ENCODE measurements at places on chromosomes 3 and 15.

DNA sequence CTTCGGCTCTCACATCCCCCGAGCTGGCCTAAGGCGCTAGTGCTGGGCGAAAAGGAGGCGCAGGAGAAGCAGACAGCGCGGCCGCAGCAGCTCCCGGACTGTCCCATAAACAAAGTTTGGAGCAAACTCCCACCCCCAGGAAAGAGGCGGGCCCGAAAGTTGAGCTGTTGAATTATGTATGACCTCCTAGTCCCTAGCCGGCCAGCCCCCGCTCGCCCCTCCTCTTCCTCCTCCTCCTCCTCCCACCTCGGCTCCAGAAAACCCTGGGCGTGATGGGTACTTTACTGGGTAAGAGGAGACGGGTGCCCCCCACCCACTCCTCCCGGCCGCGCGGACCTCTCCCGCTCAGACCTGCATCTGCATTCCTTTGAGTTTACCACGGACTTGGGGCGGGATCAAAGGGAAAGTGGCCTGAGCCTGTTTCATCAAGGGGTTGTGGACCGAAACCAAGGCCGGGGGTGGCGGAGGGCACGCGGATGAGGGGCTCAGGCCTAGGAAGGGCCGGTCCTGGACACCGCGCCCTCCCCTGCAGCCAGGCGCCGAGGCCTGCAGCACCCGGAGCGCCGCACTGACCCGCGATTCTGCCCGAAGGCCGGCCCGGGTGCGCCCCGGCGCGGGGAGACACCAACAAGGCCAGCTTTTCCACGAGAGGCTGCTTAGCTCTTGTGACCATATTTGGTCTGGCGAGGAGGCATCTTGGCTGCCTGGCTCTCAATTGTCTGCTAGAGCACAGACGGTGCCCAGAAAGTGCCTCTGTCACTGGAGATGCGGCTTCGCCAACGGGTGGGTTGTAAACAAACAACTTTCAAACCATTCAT lies at the start of gene WWTR1:
TSS of gene WWTR1 (minus strand) at position 100 of the 818 bp plus-strand sequence. CDS start 719 bp downstream, outside the sequence.
- no peak for DNase-seq

DNA sequence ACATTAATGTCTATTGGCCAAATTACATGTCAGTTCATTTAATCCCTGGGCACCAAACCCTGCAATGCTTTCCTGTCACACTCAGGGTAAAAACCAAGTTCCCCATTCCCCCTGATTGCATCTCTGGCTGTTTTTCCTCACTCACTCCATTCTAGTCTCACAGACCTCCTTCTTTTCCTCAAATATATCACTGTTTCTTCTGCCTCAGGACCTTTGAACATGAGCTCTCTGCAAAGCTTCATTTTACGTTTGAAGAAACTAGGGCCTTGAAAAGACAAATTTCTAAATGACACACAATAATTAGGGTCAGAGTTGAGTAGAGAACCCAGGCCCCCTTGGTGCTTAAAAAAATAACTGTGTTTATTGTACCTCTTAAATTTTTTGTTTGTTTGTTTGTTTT lies 230.6 kb downstream of the THRB start:
- DNase-seq = no peak

DNA sequence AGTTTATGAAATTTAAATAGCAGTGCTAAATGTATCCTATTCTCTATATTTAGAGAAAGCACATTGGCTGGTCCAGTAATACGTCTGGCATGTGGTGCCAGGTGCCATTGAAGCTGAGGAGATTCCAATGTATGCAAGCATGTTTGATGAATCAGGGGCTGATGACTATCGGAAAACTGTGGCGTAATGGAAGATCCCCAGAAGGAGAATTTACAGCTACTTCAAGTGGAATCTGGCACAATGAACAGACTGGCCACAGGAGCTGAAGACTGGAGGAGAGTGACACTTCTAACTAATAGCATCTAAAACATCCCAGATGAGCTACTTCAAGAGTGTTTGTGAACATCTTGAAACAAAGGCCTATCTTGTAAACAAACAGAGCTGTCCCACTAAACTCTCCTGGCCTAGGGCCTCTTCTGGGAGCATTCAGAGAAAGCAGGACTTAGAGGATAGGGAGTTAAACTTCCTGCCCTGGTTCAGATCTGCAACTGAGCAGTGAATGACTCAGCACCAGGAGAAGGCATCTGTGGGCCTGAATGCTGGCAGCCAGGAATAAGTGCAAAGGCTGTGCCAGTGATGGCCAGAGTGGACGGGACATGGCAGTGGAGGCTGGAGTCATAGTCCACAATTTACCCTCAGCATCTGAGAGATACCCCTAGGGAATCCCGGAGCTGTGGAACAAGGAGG lies 15.2 kb upstream of the ACTC1 start:
- no peak for DNase-seq

GRCh38 chr15:91895051-91895450 lies 41.5 kb downstream of the SLCO3A1 start:
- no peak for DNase-seq

GRCh38 chr3:194779729-194780224 lies 94.1 kb downstream of the FAM43A start:
- no peak for DNase-seq

- DNase-seq = no peak
Observed at GRCh38 chr15:33200903-33201302, 6.4 kb upstream of the FMN1 start.

DNA sequence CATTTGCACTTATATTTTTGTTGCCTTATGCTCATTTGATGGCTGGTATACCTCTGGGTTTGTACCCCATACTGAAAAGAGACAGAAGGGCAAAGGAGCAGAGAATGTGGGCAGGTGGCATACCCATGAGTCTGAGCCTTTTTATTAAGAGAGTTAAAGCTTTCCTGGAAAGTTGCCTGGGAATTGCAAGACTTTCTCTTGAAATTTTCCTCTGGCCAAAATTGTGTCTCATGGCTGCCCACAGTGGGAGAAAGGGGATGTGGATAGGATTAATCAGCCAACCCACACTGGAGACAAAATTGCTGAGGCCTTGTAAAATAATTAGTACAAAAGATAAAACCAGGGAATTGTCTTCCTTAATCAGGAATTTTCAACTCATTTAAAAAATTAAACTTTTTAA lies 8.2 kb upstream of the NMD3 start:
- no peak for DNase-seq

GRCh38 chr3:9401986-9402385 lies 4.6 kb downstream of the SETD5 start:
- DNase-seq = no peak

DNA sequence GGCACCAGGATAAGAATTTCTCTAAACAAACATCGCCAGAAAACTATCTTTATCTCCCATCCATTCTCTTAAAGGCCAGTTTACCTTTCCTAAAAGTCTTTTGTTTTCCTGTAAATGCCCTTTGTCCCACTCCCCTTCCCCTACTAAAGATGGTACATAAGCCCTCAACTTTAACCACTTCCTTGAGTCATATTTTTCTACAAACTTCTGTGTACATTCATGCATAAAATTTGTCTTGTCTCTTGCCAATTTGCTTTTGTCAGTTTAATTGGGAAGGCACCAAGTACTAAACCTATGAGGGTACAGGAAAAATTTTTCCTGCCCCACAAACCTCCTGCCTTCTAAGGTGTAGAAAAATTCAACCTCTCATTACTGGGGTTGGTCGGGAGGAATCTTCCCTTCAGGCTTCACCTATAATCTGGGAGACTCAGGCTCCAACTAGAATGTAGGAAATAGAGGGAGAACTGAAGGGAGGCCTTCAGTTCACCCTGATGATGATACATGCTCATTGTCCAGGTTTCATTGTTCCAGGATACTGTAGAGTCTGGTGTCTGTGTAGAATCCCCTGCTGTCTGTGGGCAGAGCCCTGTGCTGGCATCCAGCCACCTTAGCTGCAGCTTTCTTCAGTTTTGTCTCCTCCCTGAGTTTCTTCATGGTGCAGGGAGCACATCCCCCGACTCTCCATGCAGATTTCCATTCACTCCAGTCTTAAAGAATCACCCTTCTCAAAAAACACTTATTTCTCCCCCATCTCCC lies 53.2 kb downstream of the CD200R1L start:
- DNase-seq = no peak

- no peak for DNase-seq
Observed at GRCh38 chr3:49900491-49901153, 3.1 kb downstream of the MST1R start.

DNA sequence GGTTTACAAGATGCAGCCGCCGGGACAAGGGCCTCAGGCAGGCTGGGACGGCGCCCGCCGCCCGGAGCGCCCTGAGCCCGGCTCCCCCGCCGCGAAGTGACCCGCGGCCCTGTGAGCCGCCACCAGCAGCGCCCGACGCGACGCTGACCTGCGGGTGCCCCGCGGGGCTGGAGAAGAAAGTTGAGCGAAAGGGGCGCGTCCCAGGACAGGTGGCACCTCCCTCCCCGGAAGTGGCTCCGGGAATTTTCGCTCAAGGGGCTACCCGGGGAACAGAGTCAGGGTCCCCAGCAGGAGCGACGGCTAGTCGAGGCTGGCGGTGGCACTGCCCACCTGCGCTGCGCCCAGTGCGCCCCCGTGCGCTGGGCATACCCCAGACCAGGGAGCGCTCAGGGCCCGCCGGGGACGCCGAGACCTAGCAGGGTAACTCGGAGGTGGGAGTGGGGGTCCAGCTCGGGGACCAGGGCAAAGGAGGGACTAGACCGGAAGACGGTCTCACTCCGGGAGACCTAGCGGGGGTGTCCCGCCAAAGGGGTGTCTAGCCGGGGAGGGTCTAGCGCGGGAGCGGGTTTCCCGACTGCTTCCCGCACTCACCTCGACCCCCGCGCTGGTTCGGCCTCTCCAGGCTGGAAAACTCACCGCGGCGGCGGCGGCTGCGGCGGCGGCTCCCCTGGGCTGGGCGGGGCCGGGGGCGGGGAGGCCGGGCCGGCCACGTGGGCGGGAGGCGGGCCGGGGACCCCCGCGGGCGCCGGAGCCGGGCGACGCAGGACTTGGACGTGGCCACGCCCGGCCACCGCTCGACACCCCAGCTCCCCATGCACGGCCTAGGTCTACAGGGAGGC lies 18.4 kb downstream of the SPATA12 start:
- no peak for DNase-seq

- DNase-seq = no peak
Observed at GRCh38 chr3:63731866-63732265, 79.4 kb downstream of the SNTN start.

- no peak for DNase-seq
Observed at GRCh38 chr15:27043770-27044169, 72.8 kb downstream of the GABRG3 start.

GRCh38 chr3:196268284-196269163 lies 19.0 kb downstream of the PCYT1A start:
- no peak for DNase-seq

- DNase-seq = no peak
Observed at GRCh38 chr15:62828364-62828763, 214.2 kb upstream of the TPM1 start.

GRCh38 chr15:24772686-24773373 lies 97.3 kb downstream of the NPAP1 start:
- DNase-seq = peak; percentile 55

- DNase-seq = peak; percentile 2
Observed at GRCh38 chr3:149936812-149937230, 33.9 kb downstream of the PFN2 start.

GRCh38 chr15:85515212-85515611 lies 134.8 kb downstream of the AKAP13 start:
- no peak for DNase-seq

DNA sequence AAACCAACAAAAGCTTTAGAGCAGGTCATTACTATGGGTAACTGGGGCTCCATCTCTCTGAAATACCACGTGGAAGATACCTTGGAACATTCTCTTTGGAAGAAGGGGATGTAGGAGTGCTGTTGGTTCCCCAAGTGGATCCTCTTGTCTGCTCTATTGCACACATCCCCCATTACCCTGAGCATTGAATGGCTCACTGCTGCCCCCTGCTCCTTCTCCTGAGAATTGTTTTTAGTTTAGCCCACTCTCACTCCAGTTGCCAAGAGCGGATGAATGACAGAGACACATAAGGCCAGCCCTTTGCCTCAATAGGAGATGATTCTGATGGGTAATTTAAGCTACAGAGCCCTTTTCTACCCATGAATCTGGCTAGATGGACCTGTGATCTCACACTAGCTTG lies 135.6 kb upstream of the SUCLG2 start:
- DNase-seq = peak; percentile 10

GRCh38 chr3:139427283-139428060 lies 38.0 kb upstream of the COPB2 start:
- no peak for DNase-seq

DNA sequence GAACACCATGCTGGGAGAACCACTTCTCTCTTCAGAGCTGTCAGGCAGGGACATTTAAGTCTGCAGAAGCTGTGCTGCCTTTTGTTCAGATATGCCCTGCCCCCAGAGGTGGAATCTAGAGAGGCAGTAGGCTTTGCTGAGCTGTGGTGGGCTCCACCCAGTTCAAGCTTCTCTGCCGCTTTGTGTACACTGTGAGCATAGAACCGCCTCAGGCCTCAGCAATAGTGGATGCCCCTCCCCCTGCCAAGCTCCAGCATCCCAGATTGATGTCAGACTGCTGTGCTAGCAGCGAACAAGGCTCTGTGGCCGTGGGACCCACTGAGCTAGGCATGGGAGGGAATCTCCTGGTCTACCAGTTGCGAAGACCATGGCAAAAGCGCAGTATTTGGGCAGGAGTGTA lies 121.6 kb downstream of the NFKBIZ start:
- no peak for DNase-seq

- no peak for DNase-seq
Observed at GRCh38 chr3:138222131-138222941, 35.2 kb downstream of the ARMC8 start.

DNA sequence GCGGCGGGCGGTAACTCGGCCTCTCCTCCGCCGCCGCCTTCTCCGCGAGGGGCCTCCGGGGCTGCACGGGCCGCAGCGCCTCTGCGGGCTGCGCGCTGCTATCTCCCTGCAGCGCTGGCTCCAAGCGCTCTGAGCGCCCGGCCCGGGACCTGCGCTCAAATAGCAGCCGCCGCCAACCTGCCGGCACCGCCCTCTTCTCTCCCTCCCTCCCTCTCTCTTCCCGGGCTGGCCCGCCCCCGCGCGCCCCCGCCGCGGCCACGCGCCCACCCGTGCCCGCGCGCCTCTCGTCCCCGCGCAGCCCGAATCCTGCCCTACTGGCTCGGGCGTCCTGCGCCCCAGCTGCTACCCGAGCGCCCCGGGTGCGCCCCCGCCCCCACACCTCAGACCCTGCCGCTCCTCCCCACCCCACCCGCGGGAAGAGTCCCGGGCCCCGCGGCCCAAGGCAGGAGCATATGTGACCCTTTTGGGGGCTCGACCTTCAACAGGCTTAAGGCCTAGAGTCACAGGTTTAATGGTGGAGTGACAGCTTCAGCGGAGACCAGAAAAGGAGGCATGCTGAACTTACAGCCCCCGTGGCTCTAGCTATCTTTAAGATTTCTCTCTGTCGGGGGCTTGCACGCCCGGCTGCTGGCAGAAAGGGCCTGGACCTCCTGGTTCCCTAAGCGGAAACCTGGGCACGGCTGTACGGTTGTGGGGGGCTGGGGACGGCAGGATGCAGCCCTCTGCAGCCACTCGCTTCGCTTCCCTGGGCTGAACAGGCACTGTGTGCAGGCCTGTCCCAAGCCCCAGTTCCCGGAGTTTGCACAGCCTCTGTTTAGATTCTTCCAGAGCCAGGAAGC lies at the start of gene CACNA2D2:
TSS of gene CACNA2D2 (minus strand) at position 131 of the 839 bp plus-strand sequence. CDS start 211 bp downstream, outside the sequence.
- peak; percentile 30 for DNase-seq

GRCh38 chr15:28109626-28110455 lies 10.7 kb upstream of the OCA2 start:
- DNase-seq = no peak
